ENCODE measurements at places on chromosomes 4 and X.

DNA sequence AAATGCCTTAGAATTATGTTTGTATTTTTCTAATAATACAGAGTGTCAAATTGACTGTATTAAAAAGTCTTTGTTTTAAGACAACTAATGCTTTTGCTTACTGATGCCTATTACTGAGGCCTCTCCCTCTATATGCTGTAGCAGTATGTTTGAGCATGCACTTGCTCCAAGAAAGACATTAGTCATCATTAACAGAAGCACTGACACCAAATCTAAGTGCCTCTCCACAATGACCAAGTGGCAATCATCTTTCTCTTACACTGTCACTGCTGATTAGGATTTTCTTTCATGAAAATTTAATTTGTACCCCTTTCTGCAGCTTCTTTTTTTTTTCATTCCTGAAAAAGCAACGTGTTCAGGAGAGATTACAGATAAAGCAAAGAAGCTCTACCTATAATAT is 11.1 kb upstream of the MAB21L2 start:
- no peak for DNase-seq

- no peak for DNase-seq
Observed at GRCh38 chrX:133473451-133473850, 58.2 kb upstream of the GPC4 start.

- no peak for DNase-seq
Observed at GRCh38 chr4:122577808-122578781, 42.8 kb downstream of the IL21 start.

- DNase-seq = no peak
Observed at GRCh38 chrX:26100421-26100920, 37.7 kb upstream of the MAGEB18 start.

DNA sequence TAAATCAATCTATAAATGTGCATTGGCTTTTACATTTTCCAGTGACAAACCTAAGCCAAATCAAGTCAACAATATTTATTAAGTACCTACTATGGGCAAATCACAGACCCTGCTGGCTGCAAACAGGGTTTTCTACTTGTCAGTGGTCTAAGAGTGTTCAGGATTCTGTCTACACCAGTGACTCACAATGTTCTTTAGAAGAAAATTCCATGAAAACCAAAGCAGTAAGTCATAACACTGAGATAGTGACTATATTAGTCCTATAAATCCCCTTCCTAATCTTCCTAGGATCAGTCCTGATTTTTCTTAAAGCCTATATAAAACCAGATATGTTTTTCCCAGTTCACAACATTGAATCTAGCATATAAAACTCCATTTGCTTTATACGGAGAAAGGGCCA is 69.7 kb downstream of the PPP3CA start:
- DNase-seq = no peak

DNA sequence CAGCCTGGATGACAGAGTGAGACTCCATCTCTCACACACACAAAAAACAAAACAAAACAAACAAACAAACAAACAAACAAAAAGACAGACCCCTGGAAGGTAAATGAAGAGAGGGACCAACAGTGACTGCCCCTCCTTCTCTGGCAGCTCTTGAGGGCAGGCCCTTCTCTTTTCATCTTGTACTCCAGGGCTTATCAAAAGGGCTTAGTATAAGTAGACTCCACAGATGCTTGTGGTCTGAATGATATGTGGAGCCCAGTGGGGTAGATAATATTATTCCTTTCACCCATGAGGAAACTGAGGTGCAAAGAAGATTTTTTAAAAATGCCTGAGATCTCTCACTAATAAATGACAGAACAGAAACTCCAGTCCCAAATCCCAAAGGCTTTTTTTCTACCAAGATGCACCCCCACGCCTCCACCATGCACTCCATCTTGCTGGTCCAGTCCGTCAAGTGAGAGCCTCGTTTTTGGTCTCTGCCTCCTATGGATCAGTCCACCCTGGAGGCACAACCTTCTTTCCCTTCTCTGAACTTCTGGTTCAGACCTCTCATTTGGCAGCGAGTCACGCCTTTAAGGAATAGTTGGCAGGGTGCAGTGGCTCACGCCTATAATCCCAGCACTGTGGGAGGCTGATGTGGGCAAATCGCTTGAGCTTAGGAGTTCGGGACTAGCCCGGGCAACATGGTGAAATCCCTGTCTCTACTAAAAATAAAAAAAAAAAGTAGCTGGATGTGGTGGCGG is 17.0 kb upstream of the CHRNA9 start:
- DNase-seq = no peak

- DNase-seq = no peak
Observed at GRCh38 chrX:2690856-2691542, at the start of gene CD99. Gene CD99, plus strand, starts transcription at chrX:2691295. Its CDS starts 66 bp downstream, at chrX:2691361.

GRCh38 chr4:89256203-89256800 is 51.3 kb downstream of the GPRIN3 start:
- DNase-seq = no peak

DNA sequence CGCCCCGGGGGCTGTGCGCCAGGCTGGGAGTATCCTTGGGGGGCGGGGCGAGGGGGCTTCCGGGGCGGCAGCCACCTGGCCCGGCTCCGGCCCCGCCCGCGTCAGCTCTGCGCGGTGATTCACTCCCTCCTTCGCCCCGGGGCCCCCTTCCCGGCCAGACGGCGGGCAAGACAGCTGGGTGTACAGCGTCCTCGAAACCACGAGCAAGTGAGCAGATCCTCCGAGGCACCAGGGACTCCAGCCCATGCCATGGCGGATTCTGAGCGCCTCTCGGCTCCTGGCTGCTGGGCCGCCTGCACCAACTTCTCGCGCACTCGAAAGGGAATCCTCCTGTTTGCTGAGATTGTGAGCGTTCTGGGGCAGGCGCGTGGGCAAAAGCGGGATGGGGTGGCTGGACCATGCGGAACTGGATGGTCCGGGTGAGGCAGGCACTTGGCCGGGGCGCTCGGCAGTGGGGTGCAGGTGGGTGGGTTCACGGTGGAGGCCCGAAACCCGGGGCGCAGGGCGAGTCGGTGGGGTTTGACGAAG is at the start of gene PLP2:
PLP2 (plus strand) TSS at position 147 of the 528 bp plus-strand sequence; CDS start at position 250, 103 bp downstream.
- DNase-seq = no peak

DNA sequence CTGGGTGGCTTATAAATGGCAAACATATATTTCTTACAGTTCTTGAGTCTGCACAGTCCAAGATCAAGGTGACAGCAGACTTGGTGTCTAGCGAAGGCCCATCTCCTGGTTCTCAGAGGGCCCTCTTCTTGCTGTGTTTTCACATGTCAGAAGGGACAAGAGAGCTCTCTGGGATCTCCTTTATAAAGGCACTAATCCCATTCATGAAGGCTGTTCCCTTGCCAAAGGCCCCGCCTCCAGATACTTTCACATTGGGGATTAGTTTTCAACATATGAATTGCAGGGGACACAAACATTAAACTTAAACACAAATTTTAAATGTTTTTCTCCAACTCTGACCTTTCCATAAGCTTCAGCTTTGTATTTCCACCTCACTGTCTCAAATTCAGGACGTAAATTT is 1135.0 kb upstream of the TENM3 start:
- DNase-seq = no peak

- DNase-seq = no peak
Observed at GRCh38 chr4:179076865-179077264, 1634.6 kb upstream of the AGA start.

DNA sequence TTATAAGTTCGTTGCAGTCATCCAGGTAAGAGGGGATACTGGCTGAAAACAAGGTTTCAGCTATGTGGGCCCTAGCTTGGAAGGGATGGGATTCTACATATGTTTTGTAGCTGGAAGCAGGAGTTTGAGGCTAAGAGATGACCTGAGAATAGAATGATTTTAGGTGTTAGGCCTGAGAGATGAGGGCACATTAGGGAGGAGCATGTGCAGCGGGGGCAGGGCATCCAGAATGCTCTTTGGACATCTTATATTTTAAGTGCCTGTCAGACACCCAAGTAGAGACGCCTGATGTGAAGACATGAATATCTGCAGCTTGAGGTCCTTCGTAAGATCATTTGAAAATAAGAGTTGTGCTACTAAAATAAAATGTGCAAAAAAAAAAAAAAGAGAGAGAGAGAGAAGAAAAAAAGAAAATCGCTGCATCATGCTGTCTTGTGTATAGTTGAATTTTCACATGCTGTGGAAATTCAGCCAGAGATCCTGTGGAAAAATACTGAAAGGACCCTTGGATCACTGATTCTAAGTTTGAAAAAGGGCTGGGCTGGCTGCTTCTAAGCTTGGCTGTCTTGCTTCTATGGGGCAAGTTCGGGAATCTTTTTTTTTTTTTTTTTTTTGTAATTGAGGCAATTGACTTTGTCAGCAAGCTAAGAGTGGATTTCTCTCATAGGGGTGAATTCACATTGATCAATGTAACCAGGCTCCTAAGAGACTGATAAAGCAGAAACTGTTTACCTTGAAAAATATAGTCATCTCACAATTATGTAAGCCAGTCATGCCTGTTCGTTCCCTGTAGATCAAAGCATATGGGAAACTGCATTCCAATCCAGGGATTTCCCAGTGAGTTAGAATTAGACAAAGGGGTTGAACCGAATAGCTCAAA is 341.0 kb upstream of the GATB start:
- no peak for DNase-seq

DNA sequence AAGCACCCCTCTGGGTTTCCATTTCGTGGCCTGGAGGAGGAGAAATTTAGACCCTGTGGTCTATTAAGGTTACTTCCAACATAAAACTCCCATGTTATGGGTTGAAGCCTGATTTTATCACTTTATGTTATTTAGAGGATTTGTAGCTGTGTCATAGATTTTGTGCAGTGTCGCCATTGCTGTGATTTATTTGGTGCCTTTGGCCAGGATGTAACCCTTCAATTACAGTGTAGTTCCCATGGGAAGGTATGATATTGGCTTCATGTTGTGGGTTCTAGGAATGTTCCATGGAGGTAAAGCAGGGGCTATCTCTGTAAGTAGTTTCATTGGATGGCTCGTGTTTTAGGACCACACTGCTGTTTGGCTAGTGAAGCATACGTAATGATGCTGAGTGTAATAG is 58.5 kb downstream of the TMEM131L start:
- no peak for DNase-seq
